Daoy (cell line): ENCODE measurements at places on chromosomes 12 and 14. TPM values are rescaled to one million over a fixed set of nuclear protein-coding genes. Genes with fewer than 3 reads are reported as not detected.

- DNase-seq = no peak
Measured at GRCh38 chr14:79573486-79573885, 637.8 kb downstream of the DIO2 start.

DNA sequence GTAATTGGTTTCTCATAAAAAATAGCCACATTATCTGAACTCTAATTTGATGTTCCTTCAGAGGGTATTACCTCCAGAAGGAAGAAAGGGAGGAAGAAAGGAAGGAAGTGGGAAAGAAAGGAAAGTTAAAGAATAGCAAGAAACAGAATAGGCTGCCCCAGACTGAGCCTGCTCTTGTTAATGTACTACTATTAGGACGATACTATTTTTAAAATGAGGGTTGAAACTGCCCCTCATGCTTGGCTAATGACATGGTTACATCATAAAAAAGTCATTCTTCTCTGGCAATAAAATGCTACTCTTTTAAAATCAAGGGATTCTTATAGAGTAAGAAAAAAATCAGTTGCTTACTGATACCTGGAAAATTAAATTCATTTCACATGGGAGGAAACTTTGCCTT is 253.0 kb downstream of the KTN1 start:
- DNase-seq = no peak

DNA sequence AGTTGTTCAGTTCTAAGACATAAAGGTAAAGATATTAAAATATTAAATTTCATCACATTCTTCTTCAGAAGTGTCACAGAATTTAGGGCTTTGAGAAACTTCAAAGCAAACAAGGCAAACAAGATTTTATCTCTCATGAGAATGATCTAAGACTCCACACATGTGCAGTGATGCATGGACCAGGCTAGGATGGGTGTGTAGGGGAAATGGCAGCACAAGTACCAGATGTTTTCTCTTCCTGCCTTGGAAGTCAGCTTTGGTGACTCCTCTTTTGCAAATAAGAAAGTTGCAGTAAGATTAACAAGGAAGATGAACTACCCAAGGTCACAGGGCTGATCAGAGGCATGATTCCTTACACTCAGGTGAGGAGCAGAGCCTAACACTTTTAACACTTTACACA is 163.8 kb upstream of the LMNTD1 start:
- DNase-seq = peak; percentile 5

DNA sequence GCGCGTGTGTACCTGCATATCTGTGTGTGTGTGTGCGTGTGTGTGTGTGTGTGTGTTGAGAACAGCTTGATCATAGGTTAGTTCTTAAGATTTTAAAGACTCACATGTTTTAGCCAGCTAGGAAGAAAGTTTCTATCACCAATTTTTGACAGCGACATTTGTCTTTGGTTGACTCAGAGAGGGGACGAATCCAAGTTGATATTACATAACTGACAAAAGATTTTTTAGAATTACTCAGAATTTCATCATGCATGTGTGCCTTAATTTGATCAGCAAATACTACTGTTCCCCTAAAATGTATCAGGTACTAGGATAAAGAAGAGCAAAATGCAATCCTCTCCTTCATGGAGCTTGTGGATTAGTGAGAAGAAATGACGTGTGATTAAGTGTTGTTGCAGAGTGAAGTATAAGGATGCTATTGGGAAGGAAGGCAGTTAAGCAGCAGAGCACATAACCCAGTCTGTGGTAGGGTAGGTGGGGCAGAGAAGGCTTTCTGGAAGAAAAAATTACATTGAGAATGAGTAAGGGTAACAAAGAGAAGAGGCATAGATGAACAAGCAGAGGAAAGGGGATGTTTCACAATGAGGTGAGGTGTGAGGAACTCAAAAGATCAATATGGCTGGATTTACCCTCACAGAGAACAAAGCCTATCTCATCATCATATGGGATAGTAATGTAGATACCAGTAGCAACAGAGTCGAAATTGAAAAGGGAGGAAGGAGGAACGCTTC is 77.5 kb downstream of the ELK3 start:
- no peak for DNase-seq

- no peak for DNase-seq
Measured at GRCh38 chr14:90499121-90499520, 102.3 kb downstream of the CALM1 start.

DNA sequence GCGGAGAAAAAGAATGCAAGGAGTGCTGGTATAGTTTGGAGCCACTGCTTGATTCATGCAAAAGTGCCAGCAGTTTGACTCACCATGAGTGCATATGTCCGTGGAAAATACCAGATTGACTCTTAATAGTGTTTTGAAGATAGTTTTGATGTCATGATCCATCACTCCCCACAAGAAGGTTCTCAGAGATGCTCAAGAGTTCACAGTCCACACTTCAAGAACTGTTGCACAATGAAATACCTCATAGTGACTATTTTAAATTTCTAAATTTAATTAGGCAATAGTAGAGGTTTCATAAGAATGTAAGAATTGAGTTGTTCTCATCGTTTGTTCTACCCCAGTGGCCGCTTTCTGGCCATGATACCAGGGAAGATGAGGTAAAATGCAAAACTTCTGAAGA is 286.6 kb upstream of the RGS6 start:
- no peak for DNase-seq

The NPFF gene
- total RNA-seq = not detected in 2 replicates

The PDE3A gene
- total RNA-seq = 0.17 and 0.57 TPM in 2 replicates

The MFAP5 gene
- total RNA-seq = 1.1 and 3.9 TPM in 2 replicates
